ENCODE measurements at places on chromosomes 16 and 17.

- H3K36me3 ChIP-seq, result no peaks in the 10 kb centered on the region
- no peak overlapping the region for H3K4me3 ChIP-seq
- DNase-seq, result no peak
- H3K27ac ChIP-seq, result no peak overlapping the region
- H3K27me3 ChIP-seq, result no peaks in the 10 kb centered on the region
Observed at GRCh38 chr16:48133455-48134211, 22.2 kb downstream of the ABCC12 start.

DNA sequence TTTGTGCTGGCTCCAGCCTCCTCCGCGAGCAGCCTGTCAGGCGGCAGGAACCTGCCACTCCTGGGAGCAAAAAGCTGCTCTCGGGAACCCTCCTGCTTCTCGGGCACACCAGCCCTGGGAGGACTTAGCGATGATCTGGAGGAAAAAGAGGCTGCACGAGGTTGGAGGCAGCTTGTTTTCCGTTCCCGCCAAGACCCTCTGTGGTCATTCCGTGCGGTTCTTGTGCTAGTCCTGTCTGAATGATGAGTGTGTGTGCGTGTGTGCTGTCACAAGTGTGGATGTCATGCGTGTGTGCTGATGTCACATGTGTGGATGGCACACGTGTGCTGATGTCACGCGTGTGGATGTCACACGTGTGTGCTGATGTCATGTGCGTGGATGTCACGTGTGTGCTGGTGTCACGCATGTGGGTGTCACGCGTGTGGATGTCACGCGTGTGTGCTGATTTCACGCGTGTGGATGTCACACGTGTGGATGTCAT, 150.0 kb downstream of the NPIPB11 start:
- H3K27ac ChIP-seq, result no peak overlapping the region
- DNase-seq, result no peak
- H3K4me3 ChIP-seq, result no peak overlapping the region
- no peaks in the 10 kb centered on the region for H3K27me3 ChIP-seq
- H3K36me3 ChIP-seq, result no peaks in the 10 kb centered on the region

DNA sequence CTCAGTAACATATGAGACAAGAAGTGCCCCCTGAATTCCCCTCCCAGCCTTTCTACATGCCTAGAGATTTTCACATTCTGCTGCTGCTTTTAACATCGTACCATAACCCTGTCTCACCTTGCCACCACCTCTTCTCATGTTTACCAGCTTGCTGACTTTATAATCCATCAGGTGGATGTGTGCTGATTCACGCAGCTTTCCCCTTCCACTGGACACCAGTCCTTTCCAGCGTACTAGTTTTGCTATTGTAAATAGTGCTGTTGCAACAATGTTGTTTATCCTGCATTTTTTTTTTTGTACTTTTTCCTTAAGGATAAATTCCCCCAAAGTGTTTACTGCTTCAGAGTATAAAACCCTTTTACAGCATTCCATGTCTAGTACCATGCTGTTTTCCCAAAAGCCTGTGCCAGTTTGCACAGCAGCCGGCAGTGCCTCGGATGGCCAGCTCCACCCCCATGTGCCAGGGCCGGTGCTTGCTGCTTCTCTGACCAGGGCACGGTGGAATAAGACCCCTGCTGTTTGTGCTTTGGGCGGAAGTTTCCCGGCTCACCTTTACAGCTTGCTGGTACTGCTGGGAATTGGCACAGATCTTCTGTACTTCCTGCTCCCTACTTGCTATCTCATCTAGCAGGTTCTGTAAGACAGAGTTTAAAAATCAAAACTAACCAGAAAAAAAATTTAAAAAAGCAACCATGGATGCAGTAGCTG, 41.3 kb downstream of the UBN1 start:
- H3K4me1 ChIP-seq, result peaks cover 6% of the 10 kb centered on the region
- H3K36me3 ChIP-seq, result peaks cover 7% of the 10 kb centered on the region
- no peak overlapping the region for H3K27ac ChIP-seq
- no peak for DNase-seq
- H3K27me3 ChIP-seq, result no peaks in the 10 kb centered on the region
- H3K4me3 ChIP-seq, result no peak overlapping the region

- no peaks in the 10 kb centered on the region for H3K36me3 ChIP-seq
- peaks cover 11% of the 10 kb centered on the region for H3K4me1 ChIP-seq
- no peak overlapping the region for H3K4me3 ChIP-seq
- no peak for DNase-seq
- H3K27ac ChIP-seq, result peak overlapping the region; percentile 54
- H3K27me3 ChIP-seq, result no peaks in the 10 kb centered on the region
Observed at GRCh38 chr16:70476272-70477020, 22.1 kb downstream of the FCSK start.

- H3K36me3 ChIP-seq, result no peaks in the 10 kb centered on the region
- H3K27me3 ChIP-seq, result no peaks in the 10 kb centered on the region
- no peak overlapping the region for H3K27ac ChIP-seq
- H3K4me3 ChIP-seq, result no peak overlapping the region
- DNase-seq, result no peak
Observed at GRCh38 chr16:58433569-58433951, 41.3 kb downstream of the GINS3 start.

DNA sequence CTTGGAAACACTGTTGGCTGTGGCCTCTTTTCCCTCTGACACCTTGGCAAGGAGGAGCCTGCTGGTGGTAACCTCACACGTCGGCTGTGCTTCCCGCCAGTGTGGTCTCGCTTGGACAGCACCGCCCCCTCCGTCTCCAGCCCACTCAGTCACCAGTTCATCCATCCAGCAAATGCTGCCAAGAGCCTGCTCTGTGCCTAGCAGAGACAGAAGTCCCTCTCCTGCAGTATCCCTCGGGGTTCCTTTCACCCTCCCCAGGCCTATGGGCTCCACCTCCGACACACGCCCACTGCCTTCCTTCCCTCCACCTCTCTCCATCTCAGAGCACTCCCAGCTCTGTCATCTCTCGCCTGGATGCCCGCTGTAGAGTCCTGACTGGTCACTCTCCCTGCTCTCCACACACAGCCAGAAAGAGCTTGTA, 12.3 kb downstream of the CACNG4 start:
- DNase-seq, result no peak
- no peak overlapping the region for H3K4me3 ChIP-seq
- no peaks in the 10 kb centered on the region for H3K36me3 ChIP-seq
- no peak overlapping the region for H3K27ac ChIP-seq

- H3K27me3 ChIP-seq, result no peaks in the 10 kb centered on the region
- H3K36me3 ChIP-seq, result no peaks in the 10 kb centered on the region
- H3K4me3 ChIP-seq, result peak overlapping the region; percentile 95
Observed at GRCh38 chr17:42675348-42675964, 1.3 kb downstream of the PLEKHH3 start.

DNA sequence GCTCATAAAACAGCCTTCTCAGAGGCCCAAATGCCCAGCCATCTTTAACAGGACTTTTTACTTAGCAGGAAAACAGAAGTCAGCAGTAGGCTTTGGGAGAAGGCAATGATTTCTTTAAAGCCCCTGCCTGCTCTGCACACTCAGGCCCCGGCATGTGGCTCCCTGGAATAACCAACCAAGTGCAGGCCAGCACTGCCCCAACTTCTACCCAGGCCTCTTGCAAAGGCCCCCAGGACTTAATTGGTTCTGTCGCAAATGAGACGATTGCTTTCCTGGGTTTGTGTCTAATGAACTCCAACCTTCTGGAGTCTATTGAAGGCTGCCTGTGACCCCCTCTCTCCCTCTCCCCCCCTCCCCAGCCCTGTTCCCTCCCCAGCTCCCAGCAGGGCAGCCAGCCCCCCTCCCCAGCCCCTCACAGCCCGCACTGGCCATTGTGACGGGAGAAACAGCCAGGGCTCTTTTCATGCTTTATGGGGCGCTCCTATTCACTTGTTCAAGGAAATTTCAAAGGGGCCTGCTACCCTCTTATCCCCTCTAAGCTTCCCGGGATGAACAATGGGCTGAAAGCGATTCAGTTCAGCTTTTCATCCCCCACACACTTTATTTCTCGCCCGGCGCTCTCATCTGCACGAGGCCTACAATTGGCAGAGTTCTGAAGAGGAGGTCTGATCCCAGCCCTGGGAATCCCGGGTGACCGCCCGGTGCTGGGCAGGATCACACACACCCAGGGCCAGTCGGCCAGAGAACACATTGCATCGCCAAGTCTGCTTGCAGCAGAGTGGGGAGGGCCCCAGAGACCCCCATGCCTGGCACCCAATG, 15.5 kb downstream of the AXIN2 start:
- no peak overlapping the region for H3K27ac ChIP-seq
- no peaks in the 10 kb centered on the region for H3K4me1 ChIP-seq
- no peaks in the 10 kb centered on the region for H3K27me3 ChIP-seq
- no peak for DNase-seq
- H3K36me3 ChIP-seq, result no peaks in the 10 kb centered on the region
- H3K4me3 ChIP-seq, result no peak overlapping the region

DNA sequence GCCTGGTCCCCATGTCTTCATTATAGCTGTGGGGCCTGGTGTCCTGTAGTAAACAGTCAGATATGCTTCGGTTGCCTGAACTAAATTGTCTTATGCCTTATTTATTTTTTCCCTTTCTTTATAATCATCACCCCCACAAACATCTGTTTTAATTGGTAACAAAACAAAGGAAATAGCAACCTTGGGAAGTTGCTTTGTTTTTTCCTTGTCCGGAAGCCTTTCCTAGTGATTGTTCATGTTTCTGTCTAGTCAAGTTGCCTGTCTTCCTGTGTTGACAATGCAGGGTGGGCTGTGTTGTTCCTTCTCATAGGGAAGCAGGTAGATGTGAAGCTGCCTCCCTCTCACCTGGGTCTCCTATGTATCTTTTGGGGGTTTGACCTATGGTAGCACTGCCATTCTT, 16.7 kb downstream of the PGS1 start:
- no peak for DNase-seq
- no peaks in the 10 kb centered on the region for H3K4me1 ChIP-seq
- H3K27me3 ChIP-seq, result no peaks in the 10 kb centered on the region
- no peak overlapping the region for H3K4me3 ChIP-seq

DNA sequence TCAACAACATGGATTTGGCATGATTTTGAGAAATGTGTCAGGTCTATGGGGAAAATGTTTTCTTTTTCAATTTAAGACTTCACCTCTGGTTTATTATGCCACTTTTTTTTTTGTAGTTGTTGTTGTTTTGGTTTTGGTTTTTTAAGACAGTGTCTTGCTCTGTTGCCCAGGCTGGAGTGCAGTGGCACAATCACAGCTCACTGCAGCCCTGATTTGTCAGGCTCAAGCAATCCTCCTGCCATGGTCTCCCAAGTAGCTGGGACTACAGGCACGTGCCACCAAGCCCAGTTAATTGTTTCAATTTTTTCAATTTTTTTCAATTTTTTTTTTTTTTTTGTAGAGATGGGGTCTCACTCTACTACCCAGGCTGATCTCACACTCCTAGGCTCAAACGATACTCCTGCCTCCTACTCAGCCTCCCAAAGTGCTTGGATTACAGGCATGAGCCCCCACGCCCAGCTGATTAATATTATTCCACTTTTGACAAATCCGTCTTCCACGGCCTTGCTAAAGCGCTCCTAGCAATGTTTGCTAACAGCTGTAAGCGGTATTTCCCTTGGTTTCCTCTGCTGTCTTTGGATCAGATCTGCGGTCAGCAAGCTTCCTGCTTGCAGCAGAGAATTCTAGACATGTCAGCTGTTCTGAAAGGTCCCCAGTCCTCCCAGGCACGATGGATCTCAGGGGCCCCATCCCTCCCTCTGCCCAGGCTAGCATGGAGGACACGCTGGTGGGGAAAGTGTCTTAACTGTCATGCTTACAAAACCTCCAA, 7.0 kb upstream of the MILR1 start:
- H3K27me3 ChIP-seq, result no peaks in the 10 kb centered on the region
- H3K4me3 ChIP-seq, result no peak overlapping the region
- H3K36me3 ChIP-seq, result no peaks in the 10 kb centered on the region
- H3K4me1 ChIP-seq, result no peaks in the 10 kb centered on the region
- no peak overlapping the region for H3K27ac ChIP-seq

DNA sequence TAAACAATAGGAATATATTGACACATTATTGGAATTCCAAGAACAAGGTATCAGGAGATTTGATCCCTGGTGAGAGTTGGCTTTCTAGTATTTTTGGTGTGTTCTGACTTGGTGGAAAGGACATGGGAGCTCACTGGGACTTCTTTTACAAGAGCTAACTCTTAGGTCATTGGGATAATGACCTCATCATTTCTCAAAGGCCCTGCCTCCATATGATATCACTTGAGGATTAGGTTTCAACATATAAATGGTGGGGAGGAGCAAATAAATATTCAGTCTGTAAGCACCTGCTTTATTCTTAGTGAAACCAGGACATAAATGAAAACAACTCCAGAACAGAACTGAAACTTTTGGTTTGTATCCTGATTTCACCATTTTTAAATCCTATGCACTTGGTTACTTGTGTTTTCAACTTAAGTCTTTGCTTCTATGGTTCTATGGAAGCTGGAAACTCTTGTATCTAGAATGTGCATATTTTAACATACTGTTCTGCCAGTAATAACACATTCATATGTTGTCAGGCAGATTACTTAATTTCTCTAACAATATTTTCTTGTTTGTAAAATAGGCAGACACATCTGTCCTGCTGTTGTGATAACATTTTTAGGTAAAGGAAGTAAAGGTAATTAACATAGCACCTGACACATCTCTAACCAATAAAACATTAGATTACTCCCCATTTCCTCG, 1527.7 kb upstream of the CDH8 start:
- no peak overlapping the region for H3K4me3 ChIP-seq
- no peaks in the 10 kb centered on the region for H3K36me3 ChIP-seq
- no peaks in the 10 kb centered on the region for H3K4me1 ChIP-seq
- no peak for DNase-seq
- no peaks in the 10 kb centered on the region for H3K27me3 ChIP-seq

- DNase-seq, result no peak
- H3K4me1 ChIP-seq, result no peaks in the 10 kb centered on the region
- no peak overlapping the region for H3K4me3 ChIP-seq
- H3K36me3 ChIP-seq, result no peaks in the 10 kb centered on the region
Observed at GRCh38 chr16:49492896-49493626, 119.5 kb downstream of the C16orf78 start.

DNA sequence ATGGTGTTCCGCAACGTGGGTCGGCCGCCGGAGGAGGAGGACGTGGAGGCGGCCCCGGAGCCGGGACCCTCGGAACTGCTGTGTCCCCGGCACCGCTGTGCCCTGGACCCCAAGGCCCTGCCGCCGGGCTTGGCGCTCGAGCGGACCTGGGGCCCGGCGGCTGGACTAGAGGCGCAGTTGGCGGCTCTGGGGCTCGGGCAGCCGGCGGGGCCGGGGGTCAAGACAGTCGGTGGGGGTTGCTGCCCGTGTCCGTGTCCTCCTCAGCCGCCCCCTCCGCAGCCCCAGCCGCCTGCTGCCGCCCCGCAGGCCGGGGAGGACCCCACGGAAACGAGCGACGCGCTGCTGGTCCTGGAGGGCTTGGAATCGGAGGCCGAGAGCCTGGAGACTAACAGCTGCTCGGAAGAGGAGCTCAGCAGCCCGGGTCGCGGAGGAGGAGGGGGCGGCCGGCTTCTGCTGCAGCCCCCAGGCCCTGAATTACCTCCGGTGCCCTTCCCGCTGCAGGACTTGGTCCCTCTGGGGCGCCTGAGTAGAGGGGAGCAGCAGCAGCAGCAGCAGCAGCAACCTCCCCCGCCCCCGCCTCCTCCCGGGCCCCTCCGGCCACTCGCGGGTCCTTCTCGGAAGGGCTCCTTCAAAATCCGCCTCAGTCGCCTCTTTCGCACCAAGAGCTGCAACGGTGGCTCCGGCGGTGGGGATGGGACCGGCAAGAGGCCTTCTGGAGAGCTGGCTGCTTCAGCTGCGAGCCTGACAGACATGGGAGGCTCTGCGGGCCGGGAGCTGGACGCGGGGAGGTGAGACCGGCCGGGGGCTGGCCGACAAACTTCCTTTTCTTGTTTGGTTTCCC, 821 bp downstream of the SOCS7 start:
- no peak for DNase-seq
- no peaks in the 10 kb centered on the region for H3K27me3 ChIP-seq
- H3K36me3 ChIP-seq, result peaks cover 3% of the 10 kb centered on the region
- H3K4me3 ChIP-seq, result peak overlapping the region; percentile 73
- peak overlapping the region; percentile 63 for H3K27ac ChIP-seq

GRCh38 chr16:643050-643368, 1.4 kb downstream of the MCRIP2 start:
- peak overlapping the region; percentile 91 for H3K27ac ChIP-seq
- no peaks in the 10 kb centered on the region for H3K36me3 ChIP-seq
- H3K27me3 ChIP-seq, result no peaks in the 10 kb centered on the region
